ENCODE measurements at places on chromosomes 7 and 10.
A peak's percentile ranks its signal among the peaks of the same experiment; 100 is the strongest.

GRCh38 chr7:134565643-134566136 is 16.8 kb downstream of the AKR1B15 start:
- DNase-seq = peak; percentile 32

- DNase-seq = peak; percentile 69
Observed at GRCh38 chr10:101018600-101019439, 12.1 kb downstream of the PDZD7 start.

DNA sequence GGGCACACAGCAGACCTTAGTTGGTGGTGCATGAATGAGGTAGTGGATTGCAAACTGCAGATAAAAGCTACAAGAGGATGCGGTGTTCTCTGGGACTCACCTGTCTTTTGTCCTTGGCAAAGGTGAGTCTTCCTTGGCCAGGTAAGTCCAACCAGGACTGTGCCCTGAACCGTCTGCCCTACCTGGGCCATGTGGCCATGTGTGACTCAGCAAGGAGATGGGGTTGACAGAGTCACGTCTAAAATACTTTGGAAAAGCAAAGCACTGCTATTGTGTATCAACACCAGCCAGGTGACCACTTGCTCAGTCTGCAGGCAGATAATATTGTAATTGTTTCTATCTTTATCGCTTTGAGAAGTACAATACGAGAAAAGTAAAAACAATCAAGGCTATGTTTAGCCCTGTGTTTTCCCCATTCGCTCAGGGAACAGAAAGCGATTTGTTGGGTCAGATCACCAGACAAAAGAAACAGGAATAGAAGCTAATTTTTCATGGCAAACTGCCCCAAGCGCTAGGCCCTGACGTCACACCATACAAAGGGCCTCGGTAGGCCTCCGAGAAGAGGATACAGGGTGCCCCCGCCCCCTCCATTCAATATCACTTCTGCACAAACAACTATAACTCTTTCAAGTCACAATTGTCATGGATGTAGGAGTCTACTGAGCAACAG is 57.3 kb downstream of the FAM53B start:
- DNase-seq = no peak

- no peak for DNase-seq
Observed at GRCh38 chr7:27971171-27971812, 209.3 kb downstream of the JAZF1 start.

DNA sequence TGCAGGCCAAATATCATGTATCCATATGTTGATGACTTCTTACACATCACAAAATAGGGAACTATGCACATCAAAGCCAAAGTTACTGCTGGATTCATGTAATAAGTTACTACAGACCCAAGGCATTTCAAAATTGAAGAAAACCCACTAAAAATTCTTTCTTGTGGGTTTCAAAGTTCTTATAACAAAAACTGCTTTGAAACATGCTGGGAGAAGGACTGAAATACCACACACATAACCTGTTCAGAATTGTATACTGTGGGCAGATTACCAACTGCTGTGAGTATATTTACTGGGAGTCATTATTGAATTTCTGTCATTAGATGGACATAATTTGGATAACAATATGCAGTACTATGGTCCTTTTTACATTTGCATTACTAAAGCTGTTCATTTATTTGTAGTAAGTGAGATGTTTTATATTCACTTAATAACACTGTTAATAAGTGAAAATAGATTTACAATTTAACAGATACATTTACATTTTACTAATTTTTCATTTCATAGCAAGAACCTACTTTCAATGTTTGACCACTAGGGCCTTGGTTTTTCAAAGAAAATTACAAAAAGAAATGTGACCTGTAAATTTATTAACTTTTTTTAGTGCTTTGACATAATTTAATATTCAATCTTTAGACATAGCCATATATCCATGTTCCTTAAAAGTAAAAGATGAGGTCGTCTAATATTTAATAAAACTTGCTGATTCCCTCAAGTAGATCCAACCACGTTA is 132.6 kb downstream of the MAGI2 start:
- DNase-seq = no peak

DNA sequence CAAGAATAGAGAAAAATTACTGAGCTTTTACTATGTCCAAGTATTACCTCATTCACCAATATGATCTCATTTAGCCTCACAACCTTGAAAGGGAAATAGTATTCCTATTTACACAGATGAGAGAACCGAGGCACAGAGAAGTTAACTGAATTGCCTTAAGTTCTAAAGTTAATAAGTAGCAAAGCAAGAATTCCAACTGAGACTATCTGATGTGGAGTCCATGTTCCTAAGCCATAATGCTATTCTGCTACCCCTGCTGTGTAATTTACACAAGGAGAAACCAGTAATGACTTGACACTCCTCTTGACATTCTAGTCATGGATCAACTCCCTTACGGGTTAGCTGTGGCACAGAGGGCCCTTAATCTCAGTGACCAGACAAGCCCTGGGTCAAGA is 60.7 kb downstream of the ABCB4 start:
- peak; percentile 38 for DNase-seq

- DNase-seq = no peak
Observed at GRCh38 chr7:153550173-153550572, 502.0 kb upstream of the DPP6 start.

DNA sequence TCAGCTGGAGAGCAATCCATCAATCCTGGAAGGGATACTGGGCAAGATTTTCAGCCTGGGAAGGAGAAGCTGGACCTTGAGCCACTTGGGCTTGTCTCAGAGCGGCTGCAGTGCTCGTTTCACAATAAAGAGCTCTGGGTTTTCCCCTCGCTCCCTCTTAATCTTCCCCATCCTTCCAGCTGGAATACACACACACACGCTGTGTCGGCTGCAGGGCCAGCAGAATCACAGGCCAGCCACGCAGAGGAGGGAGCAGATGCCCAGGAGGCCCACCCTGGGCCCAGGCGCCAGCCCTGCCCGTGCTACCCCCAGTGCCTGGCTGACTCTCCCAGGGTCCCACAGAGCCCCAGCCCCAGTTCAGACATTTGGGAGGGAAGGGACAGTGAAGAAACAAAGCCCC is 255.1 kb downstream of the TNS3 start:
- peak; percentile 95 for DNase-seq

DNA sequence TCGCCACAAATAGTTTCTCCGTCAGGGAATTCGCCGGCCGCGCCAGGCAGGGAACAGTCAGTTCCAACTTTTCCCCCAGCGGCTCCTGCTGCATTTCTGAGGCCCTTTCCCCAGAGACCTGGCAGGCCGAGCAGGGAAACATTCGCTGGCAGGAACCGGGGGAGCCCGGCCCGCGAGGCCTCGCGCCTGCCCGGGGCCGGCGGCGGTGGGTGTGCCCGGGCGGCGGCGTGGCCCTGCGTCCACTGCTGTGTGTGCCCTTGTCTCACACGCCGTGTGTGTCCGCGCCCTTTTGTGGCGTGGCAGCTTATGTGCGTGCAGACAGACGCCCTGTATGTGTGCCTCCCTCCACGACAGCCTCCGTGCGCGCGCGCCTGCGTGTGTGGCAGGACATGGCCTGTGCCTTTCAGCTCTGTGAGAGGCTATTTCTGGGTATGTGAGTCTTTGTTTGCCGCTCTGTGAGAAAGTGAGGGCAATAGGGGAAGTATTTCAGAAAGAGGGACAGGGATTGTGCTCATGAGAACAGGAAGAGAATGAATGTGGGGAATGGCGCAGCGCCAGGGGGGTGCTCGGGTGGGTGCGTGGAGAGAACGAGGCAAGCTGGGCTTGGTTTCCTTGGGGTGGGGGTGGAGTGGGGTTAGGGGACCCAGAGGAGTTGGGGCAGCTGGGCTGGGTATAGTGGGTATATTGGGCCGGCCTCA is 689 bp upstream of the SMARCD3 start:
- peak; percentile 45 for DNase-seq

DNA sequence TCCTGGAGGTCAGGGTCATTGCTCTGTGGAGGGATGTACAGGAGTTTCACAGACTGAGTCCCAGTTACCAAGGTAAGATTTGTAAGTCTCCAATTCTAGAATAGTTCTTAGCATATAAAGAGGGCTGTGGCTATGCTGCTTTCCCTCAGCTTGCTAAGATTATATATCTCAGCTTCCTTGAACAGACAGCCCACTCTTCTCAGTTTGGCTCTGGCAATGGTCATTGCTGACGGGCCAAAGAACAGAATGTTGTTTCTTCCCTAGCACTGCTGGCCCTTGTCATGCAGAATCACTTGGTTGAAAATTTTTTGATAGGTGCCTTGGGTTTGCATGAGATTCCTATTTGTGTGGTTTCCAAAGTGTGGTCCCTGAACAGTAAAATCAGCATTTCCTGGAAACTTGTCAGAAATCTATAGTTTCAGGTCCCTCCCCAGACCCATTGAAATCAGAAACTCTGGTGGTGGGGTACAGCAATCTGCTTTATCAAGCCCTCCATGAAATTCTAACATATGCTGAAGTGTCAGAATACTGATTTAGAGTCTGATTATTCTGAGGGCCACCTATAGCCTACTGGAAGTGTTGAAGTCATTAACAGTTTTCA is 38.2 kb downstream of the NRBF2 start:
- DNase-seq = no peak

GRCh38 chr10:86712317-86712707 is 44.0 kb downstream of the LDB3 start:
- no peak for DNase-seq

GRCh38 chr10:51786016-51786683 is 86.8 kb upstream of the CSTF2T start:
- no peak for DNase-seq

GRCh38 chr7:98753989-98754479 is 115.8 kb downstream of the TMEM130 start:
- no peak for DNase-seq

GRCh38 chr10:130787243-130787642 is 524.3 kb downstream of the TCERG1L start:
- DNase-seq = no peak

DNA sequence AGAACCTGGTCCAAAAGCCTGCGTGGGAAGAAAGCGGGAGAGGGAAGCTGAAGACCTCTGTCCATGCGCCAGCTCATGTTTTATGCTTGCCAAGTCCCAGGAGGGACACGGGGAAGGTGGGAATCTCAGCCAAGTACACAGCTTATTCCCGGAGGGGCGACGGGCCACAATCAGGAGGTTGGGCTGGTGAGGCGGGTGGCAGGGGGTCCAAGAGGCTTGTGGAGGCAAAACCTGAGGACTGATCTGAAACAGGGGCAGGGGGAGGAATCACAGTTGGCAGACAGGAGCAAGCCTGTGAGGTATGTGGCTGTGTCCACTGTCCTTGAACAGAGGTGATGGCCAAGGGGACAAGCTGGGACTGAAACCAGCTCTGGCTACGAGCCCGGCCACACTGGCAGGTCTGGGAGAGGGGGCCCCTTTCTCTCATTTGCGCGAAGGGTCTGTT is 38.0 kb upstream of the LEP start:
- DNase-seq = no peak

- DNase-seq = no peak
Observed at GRCh38 chr10:69075431-69075830, 12.5 kb upstream of the SRGN start.

DNA sequence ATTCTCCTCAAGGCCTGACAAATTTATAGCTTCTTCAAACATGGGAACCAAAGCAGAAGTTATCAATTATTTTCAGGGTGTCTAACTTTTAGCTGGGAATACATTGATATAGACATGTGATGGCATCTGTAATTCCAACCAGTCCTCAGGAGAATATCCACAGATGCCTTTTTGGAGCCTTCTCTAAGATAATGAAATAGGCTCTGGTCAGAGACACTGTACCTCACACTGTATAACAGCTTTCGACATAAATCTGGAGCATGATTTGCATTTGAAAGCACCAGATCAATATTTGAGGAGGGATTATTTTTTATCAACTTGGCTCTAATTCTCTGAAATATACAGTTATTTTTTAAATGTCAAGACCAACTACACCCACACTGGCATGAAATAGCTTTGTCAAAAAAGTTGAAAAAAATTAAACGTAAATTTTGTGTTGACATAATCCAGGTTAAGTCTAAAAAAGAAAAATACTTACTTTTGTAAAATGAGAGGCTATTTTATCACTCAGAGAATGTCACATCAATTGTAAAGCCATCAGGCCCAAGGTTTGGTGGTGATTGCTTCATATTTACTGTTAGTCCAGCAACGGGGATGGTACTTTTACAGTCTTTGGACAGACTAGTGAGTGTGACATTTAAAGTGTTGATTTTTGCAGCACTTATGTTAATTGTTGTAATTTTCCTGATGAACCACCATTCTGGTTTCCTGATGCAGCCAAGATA is 177.0 kb upstream of the SP8 start:
- no peak for DNase-seq

DNA sequence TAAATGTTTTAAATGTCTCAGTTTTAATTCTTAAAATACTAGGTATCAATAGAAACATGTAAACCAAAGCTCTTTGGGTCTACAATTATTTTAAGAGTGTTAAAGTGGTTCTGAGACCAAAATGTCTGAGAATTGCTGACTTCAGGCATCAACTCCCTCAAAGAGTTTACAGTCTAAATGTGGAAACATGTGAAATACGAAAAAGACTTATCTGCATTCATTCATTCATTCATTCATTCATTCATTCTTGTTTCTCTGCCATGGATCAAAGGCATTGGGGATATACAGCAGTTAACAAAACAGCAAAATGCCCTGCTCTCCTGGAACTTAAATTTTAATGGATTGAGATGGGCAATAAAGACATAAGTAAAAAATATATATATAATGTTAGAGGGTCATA is 69.8 kb downstream of the BLNK start:
- no peak for DNase-seq

GRCh38 chr7:106521541-106521940 is 139.4 kb downstream of the CCDC71L start:
- no peak for DNase-seq

- DNase-seq = no peak
Observed at GRCh38 chr7:150371996-150372270, 3.3 kb downstream of the REPIN1 start.

DNA sequence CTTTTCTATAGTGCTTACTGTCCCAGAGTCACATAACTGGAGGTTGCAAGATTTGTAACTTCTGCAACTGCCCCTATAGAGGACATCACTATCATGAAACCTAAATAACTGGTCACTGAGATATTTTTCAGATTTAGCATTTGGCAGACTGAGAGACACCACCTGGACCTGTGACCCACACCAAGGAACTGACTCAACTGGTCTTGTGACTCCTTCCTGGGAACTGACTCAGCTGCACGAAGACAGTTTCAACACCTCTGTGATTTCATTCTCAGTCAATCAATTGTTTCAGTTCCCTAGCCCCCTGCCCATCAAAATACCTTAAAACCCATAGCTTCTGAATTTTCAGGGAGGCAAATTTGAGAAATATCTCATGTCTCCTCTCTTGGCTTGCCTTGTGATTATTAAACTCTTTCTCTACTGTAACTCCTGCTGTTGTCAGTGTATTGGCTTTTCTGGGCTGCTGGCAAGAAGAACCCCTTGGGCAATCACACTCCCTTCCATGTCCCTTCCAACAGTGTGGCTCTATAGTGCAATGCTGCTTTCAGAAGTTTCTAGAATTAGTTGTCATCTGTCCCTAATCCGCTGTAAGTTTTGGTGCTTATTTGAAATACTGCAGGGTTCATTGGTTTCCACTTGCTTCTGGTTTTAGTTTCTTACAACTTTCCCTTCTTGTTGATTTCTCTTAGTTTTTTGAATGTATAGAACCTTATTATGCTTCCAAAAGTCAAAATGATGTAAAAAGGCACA is 127.8 kb upstream of the ADCY1 start:
- no peak for DNase-seq

GRCh38 chr10:127756264-127756663 is 19.3 kb downstream of the FOXI2 start:
- DNase-seq = no peak
